OCI-LY7 (cell line): ENCODE measurements at places on chromosomes 1 and 21.

- DNase-seq, result peak; percentile 80
Measured at GRCh38 chr1:155016231-155016831, 13.7 kb downstream of the ZBTB7B start.

- no peak for DNase-seq
Measured at GRCh38 chr1:234235434-234235881, 137.8 kb upstream of the COA6 start.

DNA sequence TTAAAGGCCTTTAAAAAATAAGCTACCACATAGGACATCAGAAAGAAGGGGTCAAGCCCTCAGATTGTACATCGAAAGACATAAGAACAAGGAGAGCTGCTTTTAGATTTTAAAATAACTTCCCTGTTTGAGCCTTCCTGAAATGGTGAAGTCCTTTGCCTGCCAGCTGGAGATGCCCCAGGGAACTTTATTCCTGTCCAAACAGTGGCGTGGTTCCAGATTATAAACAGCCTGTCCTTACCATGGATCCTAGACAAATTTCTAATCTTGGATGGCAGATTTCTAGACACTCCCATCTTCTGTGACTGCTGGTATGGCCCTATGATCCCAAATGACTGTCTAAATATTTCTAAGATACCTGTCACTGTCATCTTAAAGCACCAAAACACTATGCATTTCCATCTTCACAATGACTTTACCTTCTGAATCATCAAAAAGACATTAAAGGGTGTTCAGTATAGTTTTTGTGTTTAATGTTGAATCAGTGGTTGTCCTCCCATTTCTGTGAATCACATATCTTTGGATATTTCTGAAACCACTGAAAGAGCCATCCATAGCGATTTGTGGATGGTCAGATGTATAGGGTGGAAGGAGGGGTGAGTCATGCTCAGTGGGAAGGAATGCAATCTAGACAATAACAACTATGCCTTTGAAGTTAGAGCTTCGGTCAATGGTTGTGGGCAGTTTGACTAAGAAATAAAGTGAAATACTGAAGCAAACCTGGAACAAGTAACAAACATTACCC is 23.2 kb downstream of the ILDR2 start:
- no peak for DNase-seq

- DNase-seq, result no peak
Measured at GRCh38 chr1:108560189-108560873, 431 bp downstream of the EEIG2 start.

DNA sequence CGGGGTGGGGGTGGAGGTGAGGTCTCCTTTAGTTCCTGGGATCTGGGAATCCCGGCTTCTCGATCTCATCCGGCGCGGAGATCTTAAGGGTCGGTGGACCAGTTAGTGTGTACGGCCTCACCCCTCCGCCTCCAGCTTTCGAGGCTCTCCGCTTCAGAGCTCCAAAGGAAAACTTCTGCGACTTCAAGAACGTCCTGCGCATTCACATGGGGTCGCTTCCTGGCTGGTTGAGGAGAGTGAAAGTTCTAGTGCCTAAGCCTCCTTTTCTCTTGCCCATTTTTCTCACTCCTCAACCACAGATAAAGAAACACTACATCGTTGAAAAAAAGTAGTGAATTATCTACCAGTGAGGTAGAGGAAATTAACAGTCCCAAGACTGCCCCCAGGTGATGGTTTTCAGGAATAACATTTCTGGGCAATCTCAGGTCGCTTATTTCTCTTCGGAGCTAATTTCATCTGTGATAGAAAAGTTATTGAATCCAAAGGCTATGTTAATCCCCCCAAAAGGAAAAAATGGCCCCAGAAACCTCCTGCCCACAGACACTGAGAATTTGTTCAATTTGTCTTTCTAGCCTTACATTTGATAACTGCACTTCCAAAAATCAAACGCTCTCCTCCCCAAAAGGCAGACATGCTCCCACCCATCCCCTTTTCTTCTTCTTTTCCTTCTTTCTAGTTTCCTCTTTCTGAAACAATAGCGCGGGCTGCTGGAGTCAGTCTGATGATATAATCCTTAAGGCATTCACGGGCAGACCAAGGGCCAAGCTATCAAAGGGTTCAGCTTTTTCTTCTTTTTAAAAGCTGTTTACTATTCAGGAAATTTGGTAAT is 20.6 kb upstream of the TBX15 start:
- peak; percentile 52 for DNase-seq

- DNase-seq, result no peak
Measured at GRCh38 chr1:207268753-207269511, 52.5 kb upstream of the CD55 start.

- no peak for DNase-seq
Measured at GRCh38 chr1:33424205-33424604, 6.7 kb downstream of the PHC2 start.

- no peak for DNase-seq
Measured at GRCh38 chr21:33967086-33967571, 51.5 kb upstream of the ATP5PO start.

GRCh38 chr1:76124196-76124595 is 49.6 kb downstream of the ST6GALNAC3 start:
- DNase-seq, result no peak

DNA sequence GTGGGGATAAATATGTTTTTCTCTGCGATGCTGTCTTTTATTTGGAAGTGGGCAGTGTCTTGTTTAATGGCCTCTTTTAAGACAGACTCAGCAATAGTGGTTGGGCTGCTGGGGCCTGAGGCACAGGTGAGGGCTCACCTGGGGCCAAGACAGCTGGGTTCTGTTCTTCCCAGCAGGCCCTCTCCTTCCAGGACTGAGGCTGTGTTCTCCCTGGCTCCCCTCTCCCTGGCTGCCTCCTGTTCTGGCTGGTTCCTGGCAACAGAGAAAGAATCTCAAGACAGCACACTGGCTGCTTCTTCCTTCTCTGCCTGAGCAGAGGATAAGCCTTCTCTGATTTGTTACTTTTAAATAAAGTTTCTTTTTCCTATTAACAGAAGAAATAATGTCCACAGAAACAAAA is 7.4 kb upstream of the GRHL3 start:
- DNase-seq, result no peak

- DNase-seq, result no peak
Measured at GRCh38 chr1:171420810-171421209, 64.5 kb upstream of the PRRC2C start.

- DNase-seq, result no peak
Measured at GRCh38 chr1:246020211-246020954, 486.7 kb downstream of the SMYD3 start.

DNA sequence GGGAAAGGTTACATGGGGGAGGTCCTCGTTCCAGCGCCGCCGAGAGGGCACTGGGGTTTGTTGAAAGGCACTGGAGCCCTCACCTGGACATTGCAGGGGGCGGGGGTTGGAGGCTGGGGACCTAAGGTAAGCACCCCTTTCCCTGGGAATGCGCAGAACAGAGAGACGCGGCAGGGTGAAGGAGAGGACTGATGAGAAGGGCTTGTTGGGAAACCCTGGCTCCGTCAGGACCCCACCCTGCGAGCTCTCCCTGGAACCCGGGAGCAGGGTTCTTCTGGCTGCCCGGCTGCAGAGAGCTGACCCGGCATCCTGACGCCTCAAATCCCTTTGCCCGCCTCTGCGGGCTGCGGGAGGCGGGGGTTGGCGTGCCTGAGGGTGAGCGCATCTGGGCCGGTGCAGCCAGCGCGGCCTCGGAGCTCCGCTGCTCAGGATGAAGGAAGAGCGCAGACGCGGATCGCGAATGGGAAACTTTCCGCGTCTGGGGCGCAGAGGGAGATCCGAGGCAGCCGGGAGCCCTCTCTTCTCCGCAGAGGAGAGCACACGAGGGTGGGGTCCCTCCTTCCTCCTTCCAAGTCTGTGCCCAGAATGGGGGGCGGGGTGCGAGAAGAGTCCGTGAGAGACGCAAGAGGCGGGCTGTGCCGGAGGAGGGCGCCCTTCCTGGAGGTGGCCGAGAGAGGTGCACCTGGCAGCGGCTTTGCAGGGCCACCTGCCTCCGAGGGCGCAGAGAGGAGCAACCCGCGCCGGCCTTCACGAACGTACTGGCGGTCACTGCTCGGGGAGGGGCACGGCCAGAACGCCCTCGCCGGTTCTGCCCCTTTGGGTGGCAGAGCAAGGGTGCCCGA is 2.4 kb downstream of the IGSF21 start:
- no peak for DNase-seq

GRCh38 chr1:111801071-111801850 is 45.6 kb downstream of the DDX20 start:
- no peak for DNase-seq

GRCh38 chr1:187076922-187077321 is 248.2 kb downstream of the PLA2G4A start:
- DNase-seq, result no peak

- DNase-seq, result no peak
Measured at GRCh38 chr1:22711071-22711470, 432 bp downstream of the EPHB2 start.

- DNase-seq, result peak; percentile 21
Measured at GRCh38 chr1:23081376-23081775, 62.1 kb downstream of the KDM1A start.

DNA sequence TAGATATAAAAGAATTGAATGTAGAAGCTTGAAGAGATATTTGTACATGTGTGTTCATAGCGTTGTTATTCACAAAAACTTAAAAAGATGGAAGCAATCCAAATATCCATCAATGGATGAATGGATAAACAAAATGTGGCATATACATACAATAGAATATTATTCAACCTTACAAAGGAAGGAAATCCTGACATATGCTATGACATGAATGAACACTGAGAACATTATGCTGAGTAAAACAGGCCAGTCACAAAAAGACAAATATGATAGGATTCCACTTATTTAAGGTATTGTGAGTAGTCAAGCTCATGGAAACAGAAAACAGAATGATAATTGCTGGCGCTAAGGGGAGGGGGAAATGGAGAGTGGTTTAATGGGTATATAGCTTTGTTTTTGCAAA is 47.0 kb upstream of the DYRK1A start:
- no peak for DNase-seq

GRCh38 chr1:168627370-168627769 is 51.0 kb downstream of the XCL1 start:
- DNase-seq, result no peak

DNA sequence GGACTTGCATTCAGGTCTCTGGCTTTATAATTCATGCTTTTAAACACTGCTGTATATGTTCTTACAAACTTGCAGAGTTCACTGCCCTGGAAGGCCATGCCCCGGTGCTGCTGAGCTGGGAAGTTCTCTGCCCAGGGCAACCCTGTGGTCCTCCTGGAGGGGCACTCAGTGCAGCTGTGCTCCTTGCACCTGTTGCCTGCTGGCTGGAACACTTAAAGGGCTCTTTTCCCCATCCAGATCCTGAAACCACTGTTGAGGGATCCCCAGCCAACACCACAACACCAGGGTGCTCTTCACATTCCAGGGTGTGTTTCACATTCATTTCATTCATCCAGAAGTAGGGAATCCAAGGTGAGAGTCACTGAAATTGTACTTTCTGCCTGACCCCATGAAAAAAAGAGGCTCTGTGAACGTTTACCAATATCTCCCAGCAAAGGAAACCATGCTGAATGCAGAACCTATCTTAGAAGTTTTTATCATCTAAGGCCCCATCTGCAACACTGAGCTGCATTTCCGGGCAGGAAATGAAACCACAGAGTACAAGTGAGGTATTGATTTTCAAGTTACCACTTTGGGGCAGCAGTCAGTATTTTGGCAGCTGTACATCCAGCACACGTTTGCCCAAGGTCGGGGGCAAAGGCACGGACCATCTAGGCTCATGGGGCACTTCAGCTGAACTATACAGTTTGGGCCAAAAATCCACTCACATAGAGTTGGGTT is 16.4 kb upstream of the KIAA0040 start:
- DNase-seq, result peak; percentile 91

DNA sequence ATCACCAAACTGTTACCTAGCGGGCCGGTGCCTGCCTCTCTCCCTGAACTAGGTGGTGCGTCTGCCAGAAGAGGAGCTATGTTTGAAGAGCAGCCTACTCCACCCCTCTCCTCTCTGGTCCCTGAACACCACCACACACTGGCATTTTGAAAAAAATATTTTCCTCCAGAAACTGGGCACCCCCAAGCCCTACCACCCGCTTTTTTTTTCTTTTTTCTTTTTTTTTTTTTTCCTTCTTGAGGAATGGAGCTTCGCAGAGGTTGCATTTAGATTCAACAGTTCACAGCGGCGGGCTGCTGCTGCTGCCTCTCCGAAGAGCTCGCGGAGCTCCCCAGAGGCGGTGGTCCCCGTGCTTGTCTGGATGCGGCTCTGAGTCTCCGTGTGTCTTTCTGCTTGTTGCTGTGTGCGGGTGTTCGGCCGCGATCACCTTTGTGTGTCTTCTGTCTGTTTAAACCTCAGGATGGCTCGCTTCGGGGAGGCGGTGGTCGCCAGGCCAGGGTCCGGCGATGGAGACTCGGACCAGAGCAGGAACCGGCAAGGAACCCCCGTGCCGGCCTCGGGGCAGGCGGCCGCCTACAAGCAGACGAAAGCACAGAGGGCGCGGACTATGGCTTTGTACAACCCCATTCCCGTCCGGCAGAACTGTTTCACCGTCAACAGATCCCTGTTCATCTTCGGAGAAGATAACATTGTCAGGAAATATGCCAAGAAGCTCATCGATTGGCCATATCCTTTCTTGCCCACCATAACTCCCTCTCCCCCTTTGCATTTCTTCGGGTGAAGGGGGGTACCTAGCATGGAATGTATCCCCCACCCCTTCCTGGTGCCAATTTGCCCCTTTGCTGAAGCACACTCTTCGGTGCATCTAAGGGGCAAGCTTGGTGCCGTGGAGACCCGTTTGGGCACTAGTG is at the start of gene CACNA1E:
Gene CACNA1E (plus strand): TSS at position 233 of the 911 bp plus-strand sequence. CDS start 228 bp downstream, at position 461.
- no peak for DNase-seq

DNA sequence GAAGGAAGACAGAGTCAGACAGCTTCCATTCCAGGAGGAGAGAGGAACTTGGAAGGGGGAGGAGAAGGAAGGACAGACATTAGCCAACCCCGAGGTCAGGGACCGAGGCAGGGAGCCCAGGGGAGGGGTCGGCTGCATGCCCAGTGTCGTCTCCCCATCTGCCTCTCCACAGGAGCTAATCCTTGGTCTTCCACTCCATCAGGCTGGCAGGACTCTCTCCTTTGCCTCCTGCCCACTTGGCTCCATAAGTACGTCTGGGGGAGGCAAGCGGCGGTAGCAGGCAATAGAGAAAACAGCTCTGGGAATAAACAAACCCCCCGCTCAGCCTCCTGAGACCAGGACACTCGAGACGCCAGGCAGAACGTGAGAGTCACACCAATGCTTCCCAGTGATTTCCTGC is 71.3 kb downstream of the GRIK3 start:
- DNase-seq, result no peak

- no peak for DNase-seq
Measured at GRCh38 chr21:41821081-41821755, 54.4 kb upstream of the RIPK4 start.

GRCh38 chr1:89692601-89693521 is 59.9 kb downstream of the LRRC8C start:
- DNase-seq, result peak; percentile 80

GRCh38 chr1:198773523-198773922 is 134.7 kb downstream of the PTPRC start:
- DNase-seq, result no peak

DNA sequence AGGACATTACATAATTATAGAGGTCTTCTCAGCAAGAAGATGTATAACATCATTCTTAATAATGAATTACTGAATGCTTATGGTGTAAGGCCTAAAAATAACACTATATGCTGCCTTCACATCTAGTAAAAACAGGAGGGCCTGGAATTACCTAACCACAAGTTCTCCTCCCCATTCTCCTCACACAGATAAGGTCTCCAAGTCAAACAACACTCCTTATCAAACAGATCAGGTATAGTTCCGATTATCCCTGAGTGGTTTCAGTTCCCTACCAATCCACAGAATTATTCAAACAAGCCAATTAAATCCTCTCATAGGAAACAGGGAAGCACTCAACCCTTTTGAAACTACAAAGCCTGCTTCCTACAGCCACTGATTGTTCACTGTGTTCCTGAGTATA is 4.0 kb upstream of the AGBL4 start:
- no peak for DNase-seq

- DNase-seq, result no peak
Measured at GRCh38 chr1:32111789-32112188, 3.9 kb downstream of the KPNA6 start.
